HFFc6 (cell line): ENCODE measurements at places on chromosomes 5 and 9. TPM values are rescaled to one million over a fixed set of nuclear protein-coding genes. Genes with fewer than 3 reads are reported as not detected.

Gene C5orf58
- not detected in 3 replicates for total RNA-seq

DNA sequence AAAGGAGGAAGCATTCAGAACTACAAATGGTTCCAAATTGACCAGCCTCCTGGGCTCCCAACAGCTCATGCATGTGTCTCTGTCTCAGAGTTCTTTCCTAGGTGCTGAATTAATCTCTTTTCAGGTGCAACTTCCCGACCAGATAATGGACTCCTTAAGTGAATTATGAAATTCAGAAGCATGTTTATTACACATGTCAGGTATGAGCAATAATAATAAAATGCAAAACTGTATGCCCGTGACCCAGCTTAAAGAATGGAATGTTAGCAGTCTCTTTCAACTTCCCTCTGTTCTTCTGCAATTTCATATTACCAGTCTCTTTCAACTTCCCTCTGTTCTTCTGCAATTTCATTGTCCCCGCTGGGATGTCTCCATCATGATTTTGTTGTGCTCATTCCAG lies 60.4 kb downstream of the FBXL7 start:
- no peak for DNase-seq

Gene SLC25A2
- not detected in 2 replicates for total RNA-seq

Gene OR1J2
- total RNA-seq = not detected in 3 replicates

DNA sequence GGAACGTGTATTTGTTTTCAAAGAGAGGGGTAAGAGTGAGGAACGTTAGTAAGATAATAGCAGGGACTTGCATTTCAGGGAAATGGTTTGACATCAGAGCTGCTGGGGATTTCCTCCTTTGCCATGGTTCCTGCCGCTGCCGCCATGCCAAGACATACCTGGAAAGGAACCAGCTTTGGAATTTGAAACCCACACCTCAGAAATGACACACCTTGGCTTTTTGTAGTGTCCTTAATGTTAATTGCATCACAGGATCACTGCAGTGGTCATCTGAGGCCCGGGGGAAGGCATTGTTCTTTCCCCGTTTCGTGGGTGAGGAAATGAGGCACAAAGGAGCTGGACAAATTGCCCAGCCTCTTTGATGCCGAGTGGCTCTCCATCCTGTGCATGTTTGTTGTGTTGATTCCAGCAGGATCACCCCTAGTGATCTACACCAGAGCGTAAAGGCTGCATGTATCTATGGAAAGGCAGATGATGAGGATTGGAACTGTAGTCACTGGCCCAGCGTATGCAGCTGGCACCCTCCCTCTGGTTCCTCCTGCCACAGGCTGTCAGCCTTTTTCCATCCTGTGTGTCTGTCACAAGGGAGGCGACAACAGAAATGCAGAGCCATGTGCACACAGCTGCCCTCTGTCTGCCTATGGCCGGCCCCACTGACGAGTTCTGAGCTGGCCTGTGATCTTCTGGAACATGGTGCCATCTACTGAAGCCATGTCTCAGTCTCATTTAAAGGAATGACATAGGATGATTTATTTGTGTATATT lies 37.8 kb downstream of the SLC46A2 start:
- DNase-seq = no peak

- peak; percentile 67 for DNase-seq
Observed at GRCh38 chr5:157708866-157709265, 22.4 kb upstream of the THG1L start.

- no peak for DNase-seq
Observed at GRCh38 chr5:10580531-10581423, 16.9 kb downstream of the ANKRD33B start.

Gene CD14
- 1.5 and 1.7 TPM in 2 replicates for total RNA-seq

- no peak for DNase-seq
Observed at GRCh38 chr5:179141867-179142266, 81.7 kb downstream of the ZNF354C start.

GRCh38 chr5:88830567-88830966 lies 52.4 kb downstream of the MEF2C start:
- DNase-seq = no peak

GRCh38 chr9:105751761-105752160 lies 57.4 kb downstream of the TMEM38B start:
- DNase-seq = no peak

GRCh38 chr5:2157372-2157771 lies 274.6 kb upstream of the IRX4 start:
- DNase-seq = no peak

GRCh38 chr5:135761746-135762145 lies 72.7 kb upstream of the SLC25A48 start:
- DNase-seq = no peak

DNA sequence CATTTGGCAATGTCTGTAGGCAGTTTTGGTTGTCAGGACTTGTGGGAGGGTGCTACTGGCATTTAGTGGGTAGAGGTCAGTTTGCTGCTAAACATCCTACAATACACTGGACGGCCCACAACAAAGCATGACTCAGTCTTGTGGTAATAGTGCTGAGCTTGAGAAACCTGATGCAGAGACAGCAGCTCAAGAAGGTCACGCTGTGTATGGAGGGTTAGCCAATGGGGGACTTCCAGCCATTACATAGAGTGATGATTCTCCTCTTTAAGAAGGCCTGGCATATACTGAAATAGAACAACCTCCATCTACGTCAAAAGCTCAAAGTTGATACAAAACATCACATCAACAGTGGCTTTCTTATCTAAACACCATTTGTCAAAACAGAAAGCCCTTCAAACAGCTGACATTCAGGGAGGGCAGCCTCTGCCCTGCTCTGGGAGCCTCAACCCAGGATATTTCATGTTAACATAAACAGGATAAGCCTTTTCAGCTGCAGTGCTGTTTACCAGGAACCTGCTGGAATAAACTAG lies 143.0 kb downstream of the GPBP1 start:
- peak; percentile 75 for DNase-seq

DNA sequence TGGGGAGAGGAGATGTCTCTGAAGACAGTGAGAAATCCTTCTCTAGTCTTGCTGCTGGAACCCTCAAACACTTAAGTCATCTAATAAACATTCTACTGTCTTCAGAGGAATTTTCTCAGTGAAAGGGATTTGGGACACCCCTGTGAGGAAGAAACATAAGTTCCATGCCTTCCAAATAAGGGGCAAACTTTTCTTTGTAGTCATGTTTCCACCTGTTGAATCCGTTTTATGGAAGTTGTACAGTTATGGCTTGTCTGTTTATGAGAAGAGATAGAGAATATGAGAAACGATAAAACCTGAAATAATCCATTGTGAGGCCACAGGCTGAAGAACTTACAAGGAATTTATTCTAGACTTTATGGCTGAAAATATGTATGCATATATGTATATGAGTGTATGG lies 49.6 kb downstream of the DOCK8 start:
- DNase-seq = no peak

DNA sequence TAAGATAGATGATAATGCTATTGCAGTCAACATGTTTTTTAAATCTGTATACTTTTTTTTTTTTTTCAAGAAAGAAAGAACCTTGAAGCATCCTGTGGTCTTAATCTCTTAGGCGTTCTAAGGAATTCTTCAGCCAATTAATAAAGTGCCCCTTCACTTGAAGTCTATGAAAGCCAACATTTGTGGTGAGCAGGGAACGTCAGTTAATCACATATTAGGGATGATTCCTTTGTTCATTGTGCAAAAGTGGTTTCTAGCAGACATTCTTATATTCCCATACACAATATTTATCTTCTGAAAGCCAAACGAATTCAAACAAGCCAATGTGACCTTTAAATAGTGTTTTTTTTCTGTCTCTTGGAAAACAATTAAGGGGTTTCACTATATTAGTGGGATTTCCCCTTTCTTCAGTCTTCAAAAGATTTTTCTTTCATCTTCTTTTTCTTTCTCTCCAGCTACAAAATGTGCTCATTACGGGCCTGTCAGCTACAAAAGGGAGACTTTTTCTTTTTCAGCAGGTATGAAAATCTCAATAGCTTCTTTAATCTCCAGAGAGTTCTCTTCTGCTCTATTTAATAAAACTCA lies 40.1 kb downstream of the TMEM167A start:
- DNase-seq = no peak

Gene FAM78A
- total RNA-seq = 0.11 and 0.68 TPM in 2 replicates

Gene MYMK
- total RNA-seq = not detected in 3 replicates

Gene C9orf50
- total RNA-seq = 0.18 TPM in 1 of 3 replicates, not detected in the others

Gene FRMD3
- 4.8 and 12.9 TPM in 2 replicates for total RNA-seq

Gene ZMAT2
- total RNA-seq = 61.6 to 72.6 TPM (median 72.3 TPM) in 3 replicates

Gene ZNF608
- total RNA-seq = 0.20 to 0.69 TPM (median 0.30 TPM) in 3 replicates

DNA sequence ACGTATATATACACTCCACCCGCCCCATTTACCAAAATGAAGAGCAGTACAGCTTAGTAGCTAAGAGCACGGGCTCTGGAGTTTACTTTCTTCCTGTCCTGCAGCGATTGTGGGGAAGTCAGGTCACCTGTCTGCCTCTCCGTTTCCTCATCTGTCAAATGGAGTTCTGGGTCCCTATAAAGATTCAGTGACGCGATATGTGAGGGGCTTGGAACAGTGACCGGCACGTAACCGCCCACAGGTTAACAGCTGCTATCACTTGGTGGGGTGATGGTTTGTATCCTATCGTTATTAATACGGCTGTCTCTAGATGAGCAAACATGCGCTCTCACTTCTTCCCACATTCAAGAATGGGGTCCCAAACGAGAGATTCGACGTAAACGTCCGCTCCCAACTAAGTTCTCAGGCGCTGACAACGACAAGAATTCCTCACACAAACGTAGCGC lies 426 bp downstream of the FAM114A2 start:
- DNase-seq = peak; percentile 1

Gene TMC1
- total RNA-seq = 0.28 and 0.91 TPM in 2 replicates

GRCh38 chr5:180330810-180331646 lies 22.1 kb downstream of the GFPT2 start:
- peak; percentile 83 for DNase-seq

Gene SNX2
- 43.4 to 47.7 TPM (median 46.0 TPM) in 3 replicates for total RNA-seq

GRCh38 chr9:28445211-28445610 lies 871.9 kb upstream of the C9orf72 start:
- no peak for DNase-seq

Gene OSMR
- 28.1 to 32.1 TPM (median 29.6 TPM) in 3 replicates for total RNA-seq

GRCh38 chr5:1502046-1502736 lies 21.6 kb downstream of the LPCAT1 start:
- no peak for DNase-seq

GRCh38 chr9:136104916-136105315 lies 9.8 kb upstream of the NACC2 start:
- DNase-seq = no peak

DNA sequence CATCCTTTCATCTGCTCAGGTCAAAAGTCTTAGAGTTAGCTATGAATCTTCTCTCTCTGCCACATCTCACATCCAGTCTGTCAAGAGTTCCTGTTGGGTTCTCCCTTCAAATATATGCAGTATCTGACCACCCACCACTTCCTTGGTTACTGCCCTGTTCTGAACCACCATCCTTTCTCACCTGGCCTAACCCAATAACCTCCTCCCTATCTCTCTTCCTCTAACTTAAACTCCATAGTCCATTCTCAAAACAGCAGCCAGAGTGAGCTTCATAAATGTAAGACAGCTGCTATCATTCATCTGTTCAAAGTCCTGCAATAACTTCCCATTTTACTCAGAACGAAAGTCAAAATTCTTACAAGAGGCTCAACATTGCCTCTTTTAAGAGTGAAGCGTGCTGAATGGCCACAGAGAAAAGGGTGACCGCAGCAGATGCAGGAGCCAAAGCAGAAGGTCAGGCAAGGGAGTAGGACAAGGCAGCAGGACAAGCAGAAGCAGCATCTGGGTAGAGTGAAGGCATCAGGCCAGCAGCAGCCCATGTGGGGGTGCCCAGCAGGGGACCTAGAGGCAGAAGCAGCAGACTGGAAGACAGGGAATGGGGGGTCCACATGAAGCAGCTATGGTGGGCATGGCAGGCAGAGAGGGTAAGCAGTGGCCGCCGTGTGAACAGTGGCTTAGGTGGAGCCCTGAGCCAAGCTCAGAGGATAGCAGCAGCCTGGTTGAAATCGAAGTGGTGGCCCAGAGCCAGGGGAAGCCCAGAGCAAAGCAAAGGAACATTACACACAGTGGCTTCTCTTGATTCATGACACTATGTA lies 39.3 kb upstream of the CDC42SE2 start:
- DNase-seq = no peak

DNA sequence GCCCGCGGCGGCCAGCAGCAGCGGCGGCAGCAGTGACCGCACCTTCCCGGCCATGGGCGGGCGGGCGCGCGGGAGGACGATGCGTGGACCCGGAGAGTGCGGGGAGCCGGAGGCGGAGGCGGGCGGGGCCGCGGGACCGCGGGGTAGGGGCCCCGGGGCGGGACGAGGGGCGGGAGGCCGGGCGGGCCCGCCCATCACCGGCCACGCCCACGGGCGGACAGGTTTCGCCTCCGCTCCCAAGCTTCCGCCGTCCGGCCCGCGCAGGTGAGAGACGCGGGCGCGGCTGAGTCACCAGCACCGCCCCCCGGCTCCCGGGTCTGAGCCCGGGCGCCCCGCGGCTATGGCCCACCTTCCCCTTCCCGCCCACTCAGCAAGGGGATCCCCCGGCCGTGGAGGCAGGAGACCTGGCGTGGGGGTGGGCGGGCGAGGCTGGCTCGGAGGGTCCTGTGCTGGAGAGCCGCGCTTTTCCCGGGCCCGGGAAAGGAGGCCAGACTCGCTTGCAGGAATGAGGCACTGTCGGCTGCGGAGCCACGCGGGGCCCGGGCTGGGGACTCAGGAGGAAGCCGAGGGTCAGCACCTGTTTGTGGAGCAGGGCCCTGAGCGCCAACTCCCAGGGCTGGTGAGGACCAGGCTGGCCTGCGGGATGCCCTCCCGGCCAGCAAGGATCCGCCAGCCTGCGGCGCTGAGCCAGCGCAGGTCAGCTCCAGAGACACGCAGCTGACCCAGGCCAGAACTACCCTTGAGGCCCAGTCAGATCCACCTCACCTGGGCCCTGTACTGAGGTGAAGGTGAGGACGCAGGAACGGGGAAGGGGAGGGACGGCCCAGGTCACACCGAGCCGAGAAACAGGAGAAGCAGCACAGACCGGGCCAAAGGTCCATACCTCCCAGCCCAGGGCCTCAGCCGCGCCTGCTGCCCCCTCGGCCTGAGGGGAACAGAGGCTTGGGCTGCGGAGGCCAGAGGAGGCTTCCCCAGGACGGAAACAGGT lies at the start of gene ENTPD2:
Gene ENTPD2, minus strand, starts transcription at position 118 of the 988 bp plus-strand sequence. Its CDS starts 64 bp downstream, at position 54.
- no peak for DNase-seq

Gene NDUFA8
- 68.9 to 78.4 TPM (median 73.4 TPM) in 3 replicates for total RNA-seq

DNA sequence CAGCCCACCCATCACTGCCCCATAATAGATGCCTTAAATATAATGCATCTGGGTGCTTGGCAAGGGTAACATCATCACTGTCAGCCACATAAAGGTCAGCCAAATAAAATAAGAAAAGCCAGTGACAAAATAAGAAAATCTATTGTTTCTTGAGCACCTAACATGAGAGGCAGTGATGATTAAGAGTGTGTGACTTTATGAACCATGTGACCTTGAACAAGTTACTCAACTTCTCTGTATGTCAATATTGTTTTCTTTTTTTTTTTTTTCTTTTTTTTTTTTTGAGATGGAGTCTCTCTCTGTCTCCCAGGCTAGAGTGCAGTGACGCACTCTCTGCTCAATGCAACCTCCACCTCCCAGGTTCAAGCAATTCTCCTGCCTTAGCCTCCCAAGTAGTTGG lies 98.7 kb downstream of the CDK5RAP2 start:
- no peak for DNase-seq

Gene PDE6A
- total RNA-seq = not detected in 2 replicates

Gene RMI1
- 8.5 to 13.7 TPM (median 11.6 TPM) in 3 replicates for total RNA-seq

- DNase-seq = no peak
Observed at GRCh38 chr5:2849429-2849828, 98.0 kb upstream of the IRX2 start.

GRCh38 chr5:82320966-82321365 lies 42.8 kb upstream of the RPS23 start:
- peak; percentile 8 for DNase-seq

Gene FAM221B
- not detected in 3 replicates for total RNA-seq
